CD4-positive, alpha-beta T cell treated with Interferon gamma for 1 hour (primary cell): ENCODE measurements at places on chromosomes 16 and 17.
A peak's percentile ranks its signal among the peaks of the same experiment; 100 is the strongest.

- no peak for DNase-seq
Observed at GRCh38 chr16:86533767-86534351, 21.2 kb downstream of the MTHFSD start.

DNA sequence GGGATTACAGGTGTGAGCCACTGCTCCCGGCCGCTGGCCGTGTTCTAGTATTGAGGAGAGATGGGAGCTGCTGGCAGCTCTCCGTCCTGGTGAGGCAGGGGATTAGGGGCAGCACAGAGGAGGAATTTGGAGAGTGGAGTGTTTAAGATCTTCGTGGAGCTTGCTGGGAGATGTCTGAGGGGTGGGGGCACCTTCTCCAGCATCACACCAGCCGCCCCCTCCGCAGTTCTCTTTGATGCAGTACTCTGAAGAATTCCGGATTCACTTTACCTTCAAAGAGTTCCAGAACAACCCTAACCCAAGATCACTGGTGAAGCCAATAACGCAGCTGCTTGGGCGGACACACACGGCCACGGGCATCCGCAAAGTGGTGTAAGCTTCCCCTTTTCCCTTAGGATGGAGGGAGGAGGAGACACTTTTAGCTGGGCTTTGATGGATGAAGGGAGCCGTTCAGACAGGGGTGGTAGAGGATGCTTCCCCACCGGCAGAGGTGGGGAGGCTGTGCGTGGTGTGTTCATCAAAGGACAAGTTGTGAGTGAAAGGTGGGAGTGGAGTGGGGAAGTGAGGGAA is 11.9 kb downstream of the ITGAM start:
- no peak for DNase-seq

GRCh38 chr16:50917950-50918703 is 176.2 kb downstream of the CYLD start:
- no peak for DNase-seq

- DNase-seq, result no peak
Observed at GRCh38 chr16:19607616-19608280, 52.2 kb downstream of the VPS35L start.

DNA sequence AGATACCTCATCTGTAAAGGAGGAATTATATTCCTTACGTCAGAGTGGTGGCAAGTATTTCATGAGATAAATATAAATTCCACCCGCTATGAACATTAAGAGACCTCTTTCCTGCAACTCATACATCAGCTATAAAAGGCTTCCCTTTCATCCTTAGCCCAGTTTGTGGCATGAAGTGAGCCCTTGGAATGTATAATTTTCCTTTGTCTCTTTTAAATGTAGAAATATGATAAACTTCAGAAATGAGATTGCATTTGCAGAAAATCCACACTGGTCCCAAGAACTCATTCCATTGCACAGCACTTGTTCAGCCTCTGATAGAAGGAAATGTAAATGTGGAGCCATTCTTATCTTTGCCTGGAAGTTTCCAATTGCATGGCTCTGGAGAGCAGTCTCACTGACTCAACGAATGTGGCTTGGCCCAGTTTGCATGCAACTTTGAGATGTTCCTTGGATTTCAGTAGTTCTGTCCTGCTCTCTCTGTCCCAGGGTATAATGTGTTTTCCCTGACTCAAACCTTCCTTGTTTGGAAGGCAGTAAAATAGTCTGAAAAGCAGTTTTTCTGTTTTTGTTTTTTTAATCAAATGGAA is 746.4 kb downstream of the CDH11 start:
- DNase-seq, result no peak

DNA sequence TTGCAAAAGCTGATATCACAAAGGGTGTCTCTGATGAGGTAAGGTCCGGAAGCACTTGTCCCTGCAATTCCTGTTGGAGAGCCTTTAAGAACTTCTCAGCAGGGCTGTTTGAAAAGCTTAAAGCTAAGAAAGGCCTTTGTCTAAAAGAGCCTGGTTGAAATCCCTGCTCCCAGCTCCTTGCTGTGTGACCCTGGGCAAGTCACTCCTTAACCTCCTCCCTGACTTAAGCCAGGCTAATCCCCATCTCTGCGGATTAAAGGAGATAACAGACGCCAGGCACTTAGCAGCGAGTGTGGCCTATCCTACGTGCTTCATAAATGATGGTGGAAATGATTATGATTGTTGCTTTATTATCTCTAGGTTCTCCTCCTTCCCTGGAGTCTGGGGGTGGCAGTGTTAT is 368.0 kb upstream of the RBFOX1 start:
- DNase-seq, result no peak

DNA sequence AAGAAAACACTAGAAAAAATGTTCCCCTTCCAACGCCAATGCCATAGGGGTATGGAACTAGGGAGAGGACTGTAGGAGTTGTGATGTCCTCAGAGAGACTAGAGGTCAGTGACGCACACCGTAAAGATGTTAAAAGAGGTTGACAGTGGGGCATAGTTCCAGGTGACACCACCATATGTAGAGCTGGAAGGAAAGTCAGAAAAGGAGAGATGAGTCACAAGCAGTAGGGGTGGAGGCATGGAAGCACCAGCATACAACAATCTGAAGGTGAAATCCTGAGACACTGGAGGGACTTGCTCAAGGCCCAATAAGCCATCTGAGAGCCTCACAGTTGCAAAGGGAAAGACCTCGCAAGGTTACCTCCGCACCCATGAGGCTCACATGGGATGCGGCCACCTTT is 76.0 kb downstream of the ZNF18 start:
- no peak for DNase-seq

GRCh38 chr17:77810536-77810935 is 148.0 kb upstream of the TNRC6C start:
- no peak for DNase-seq

- no peak for DNase-seq
Observed at GRCh38 chr16:51538707-51539498, 387.8 kb upstream of the SALL1 start.

- no peak for DNase-seq
Observed at GRCh38 chr16:31711344-31711845, 162.2 kb upstream of the ZNF267 start.

DNA sequence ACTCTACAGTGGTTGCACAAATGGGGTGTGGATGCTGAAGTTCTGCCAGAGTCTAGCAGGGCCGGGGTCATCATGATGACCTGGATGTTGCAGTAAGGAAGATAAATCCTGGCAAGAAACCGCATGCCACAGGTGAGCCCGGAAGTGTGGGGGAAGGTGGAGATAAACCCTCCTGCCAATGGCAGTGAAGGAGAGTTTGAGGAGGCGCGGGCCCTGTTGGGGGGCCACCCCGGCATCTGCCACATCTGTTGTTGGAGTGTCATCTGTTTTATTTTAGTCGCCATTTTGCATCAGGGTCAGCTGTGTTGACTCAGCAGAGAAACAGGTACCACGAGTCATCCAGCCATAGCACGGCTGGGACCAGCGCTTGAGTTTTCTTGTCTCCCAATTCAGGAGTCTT is 173.8 kb upstream of the CHMP6 start:
- DNase-seq, result no peak

DNA sequence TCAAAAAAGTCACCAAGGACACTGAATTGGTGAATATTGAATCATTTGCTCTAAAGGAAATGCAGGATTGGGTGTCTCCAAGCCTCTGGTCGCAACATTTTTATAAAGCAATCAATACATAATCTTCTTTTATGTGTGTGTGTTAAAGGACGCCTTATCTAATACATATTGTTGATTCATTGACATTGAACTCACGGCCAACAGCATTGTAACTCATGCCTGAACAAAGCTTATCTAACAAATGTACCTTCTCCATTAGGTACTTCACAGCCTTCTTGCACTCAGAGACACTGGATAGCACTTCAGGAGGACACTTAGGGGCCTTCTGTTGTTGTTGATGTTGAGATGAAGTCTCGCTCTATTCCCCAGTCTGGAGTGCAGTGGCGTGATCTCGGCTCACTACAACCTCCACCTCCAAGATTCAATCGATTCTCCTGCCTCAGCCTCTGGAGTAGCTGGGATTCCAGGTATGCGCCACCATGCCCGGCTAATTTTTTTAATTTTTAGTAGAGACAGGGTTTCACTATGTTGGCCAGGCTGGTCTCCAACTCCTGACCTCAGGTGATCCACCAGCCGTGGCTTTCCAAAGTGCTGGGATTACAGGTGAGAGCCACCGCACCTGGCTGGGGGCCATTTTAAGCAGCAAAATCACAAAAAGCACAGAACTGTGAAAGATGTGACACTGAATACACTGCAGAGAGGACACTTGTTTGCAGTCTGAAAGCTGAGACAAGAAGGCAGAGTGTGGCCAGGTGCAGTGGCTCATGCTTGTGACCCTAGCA is 13.2 kb upstream of the PDXDC1 start:
- no peak for DNase-seq

- DNase-seq, result no peak
Observed at GRCh38 chr16:89139907-89140361, 31.6 kb upstream of the CDH15 start.

- no peak for DNase-seq
Observed at GRCh38 chr16:49620158-49620868, 235.6 kb downstream of the ZNF423 start.

- no peak for DNase-seq
Observed at GRCh38 chr16:10181196-10182162, 749 bp downstream of the GRIN2A start.

DNA sequence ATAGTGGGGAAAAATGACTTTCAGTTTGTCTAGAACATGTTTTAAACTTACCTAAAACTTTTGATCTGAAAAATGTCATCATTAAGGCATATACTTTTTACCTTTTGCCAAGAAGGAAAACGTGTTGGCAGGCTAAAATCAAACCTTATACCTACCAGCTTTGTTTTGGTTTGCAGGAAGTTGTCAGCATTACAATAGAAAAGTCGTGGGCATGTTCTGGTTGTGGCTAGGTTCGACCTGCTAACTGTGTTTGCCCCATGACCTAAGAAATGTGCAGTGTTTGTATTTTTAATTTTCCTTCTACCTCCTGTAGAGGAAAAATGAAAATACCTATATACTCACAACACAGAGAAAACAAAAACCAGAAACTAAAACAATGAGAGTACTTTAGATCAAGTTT is 13.0 kb downstream of the SKAP1 start:
- no peak for DNase-seq

DNA sequence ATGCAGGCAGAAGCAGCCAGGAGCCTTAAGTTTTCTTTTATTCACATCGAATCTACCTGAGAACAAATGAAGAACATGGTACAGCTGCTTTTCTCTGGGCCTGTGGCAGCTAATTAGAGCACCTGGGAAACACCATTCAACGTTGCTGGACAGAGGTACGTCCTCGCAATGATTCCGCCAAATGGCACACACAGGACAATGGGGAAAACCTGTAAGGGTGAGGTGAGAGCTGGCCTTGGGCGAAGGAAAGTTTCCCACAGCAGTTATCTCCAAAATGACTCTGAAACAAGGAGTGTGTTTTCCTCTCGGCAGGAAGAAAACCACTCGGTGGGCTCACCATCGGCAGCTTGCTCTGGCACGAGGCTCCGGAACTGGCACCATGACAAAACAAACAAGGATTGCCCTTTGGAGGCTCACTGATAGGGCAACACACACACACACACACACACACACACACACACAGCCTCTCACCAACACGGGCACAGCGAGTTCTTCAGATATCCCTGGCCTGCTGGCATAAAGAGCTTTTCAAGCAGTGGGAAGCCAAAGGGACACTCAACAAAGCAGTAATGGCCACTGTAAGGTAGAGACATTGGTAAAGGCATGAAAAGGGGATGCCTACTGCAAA is 73.7 kb downstream of the ZFHX3 start:
- DNase-seq, result no peak

DNA sequence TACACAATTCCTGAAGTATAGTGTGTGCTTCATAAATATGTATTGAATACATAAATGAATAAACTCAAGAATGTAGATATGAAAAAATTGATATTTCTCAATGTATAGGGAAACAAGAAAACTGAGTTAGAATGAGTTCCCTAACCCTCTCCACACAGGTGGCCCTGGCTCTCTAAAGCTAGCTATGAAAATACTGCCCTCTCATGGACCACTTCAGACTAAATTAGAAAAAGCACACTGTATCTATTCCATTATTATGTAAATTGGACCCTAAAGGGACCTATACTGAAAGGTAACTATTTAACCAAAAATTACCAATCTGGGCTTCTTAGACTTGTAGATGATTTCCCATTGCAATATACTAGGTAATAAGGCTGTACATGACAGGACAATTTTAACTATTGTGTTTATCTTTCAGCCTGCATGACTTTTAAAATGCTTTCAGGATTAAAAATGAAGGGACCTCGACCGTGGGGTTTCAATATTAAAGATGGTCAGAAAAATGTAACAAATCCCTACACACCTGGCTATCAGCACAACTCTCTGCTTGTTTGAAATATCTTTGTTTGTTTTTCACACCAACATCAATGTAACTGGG is 672.5 kb upstream of the KIF2B start:
- DNase-seq, result no peak

- no peak for DNase-seq
Observed at GRCh38 chr16:77853161-77853560, 64.8 kb downstream of the VAT1L start.

- DNase-seq, result no peak
Observed at GRCh38 chr17:77303620-77304019, 162.9 kb downstream of the SEC14L1 start.

GRCh38 chr17:9837551-9838471 is 12.1 kb downstream of the GLP2R start:
- DNase-seq, result no peak

GRCh38 chr17:47253541-47254402 is at the start of gene ITGB3:
TSS of gene ITGB3 (plus strand) at chr17:47253827. CDS start at chr17:47253862, 35 bp downstream.
- peak; percentile 60 for DNase-seq

- no peak for DNase-seq
Observed at GRCh38 chr17:17027442-17028058, 14.7 kb upstream of the MPRIP start.

- no peak for DNase-seq
Observed at GRCh38 chr17:22514315-22514714, 822.0 kb downstream of the KCNJ18 start.

DNA sequence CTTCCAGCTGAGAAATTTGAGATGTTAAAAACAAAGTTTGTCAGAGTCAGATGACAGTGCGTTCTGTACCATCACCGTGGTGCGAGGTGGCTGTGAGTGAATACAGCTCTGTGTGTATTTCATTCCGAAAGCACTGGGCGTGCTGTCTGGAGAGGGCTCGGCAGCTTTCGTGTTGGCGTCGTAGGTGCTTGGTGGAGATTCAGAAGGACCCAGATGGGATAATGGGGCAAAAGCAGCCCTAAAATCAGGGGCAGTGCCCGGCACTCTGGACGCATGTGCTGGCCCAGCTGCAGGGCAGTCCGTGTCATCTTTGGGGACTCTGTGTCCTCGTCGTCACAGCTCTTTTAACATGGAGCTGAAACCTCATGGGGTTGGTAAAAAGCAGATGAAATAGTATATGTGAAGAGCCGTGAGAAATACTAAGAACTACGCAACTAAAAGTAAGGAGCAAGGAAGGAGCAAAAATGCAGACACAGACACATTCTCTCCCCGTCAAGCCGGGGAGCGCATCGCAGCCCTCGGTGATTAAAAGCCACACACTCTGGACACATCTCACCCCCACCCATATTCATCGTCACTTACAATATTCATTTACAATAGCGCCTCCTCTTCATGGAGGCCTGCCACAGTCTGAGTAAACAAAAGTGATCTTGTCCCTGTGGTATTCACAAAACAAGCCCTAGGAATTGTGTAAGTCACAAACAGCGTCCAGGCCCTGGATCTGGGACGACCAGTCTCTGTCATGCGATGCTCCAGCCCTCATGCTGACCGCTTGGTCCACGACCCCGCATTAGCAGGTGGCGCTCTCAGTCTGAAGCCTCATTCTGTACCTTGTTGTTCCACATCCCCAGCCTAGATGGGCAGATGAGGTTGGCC is 206.7 kb downstream of the RPTOR start:
- DNase-seq, result no peak

GRCh38 chr16:82583422-82583821 is 43.3 kb upstream of the CDH13 start:
- DNase-seq, result no peak

- no peak for DNase-seq
Observed at GRCh38 chr16:4859190-4859899, 12.1 kb downstream of the UBN1 start.
